H9 (cell line): ENCODE measurements at places on chromosomes 2 and 18. TPM values are rescaled to one million over a fixed set of nuclear protein-coding genes. Genes with fewer than 3 reads are reported as not detected.

CHRNG gene
- not detected in 2 replicates for total RNA-seq

SRD5A2 gene
- total RNA-seq, result not detected in 2 replicates

LIPG gene
- total RNA-seq, result 4.4 and 6.1 TPM in 2 replicates

UGT1A3 gene
- total RNA-seq, result not detected in 2 replicates

TBR1 gene
- total RNA-seq, result 0.24 TPM in 1 of 2 replicates, not detected in the other

ELAC1 gene
- 5.0 and 5.7 TPM in 2 replicates for total RNA-seq

SRBD1 gene
- total RNA-seq, result 18.3 TPM in 2 replicates

TWIST2 gene
- total RNA-seq, result 0.22 and 0.33 TPM in 2 replicates

HOXD10 gene
- total RNA-seq, result not detected in 2 replicates

DNA sequence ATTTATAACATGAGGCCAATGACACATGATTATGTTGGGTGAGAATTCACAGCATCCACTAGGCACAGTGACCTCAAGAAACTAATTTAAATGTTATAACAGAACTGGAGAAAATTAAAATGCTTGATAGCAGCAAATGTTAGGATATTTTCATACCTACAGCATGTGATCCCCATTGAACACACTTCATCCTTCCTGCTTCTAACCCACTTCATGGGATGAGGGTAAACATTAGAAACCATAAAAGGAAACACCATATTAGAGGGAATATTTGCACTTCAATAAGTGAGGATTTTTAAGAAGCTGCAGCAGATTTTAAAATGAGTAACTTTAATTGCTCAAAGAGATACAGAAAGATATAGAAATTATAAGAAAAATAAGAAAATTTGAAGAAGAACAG is 117.1 kb downstream of the FSHR start:
- no peak overlapping the region for H3K4me3 ChIP-seq
- no peaks in the 10 kb centered on the region for H3K36me3 ChIP-seq
- DNase-seq, result no peak

DNA sequence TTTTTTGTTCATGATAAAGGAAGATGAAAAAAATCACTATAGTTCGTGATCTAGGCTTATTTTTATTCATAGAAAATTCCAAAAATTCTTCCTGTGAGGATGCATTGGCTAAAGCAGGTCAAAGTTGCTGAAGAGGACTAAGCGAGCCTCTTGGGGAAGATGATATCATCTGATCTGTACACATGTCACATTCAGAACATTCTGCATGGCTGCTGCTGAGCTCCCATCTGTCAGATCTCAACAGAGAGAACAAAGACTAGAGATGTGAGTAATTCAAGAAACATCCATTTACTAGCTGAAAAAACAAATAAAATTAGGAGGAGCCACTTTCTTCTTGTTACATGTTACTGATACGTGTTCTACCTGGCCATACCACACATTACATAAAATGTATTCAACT is 518.6 kb upstream of the FSIP2 start:
- H3K27me3 ChIP-seq, result no peaks in the 10 kb centered on the region
- no peak overlapping the region for H3K27ac ChIP-seq
- H3K4me3 ChIP-seq, result no peak overlapping the region
- H3K4me1 ChIP-seq, result no peaks in the 10 kb centered on the region
- no peaks in the 10 kb centered on the region for H3K36me3 ChIP-seq

GRCh38 chr2:112840068-112840445 is 3.5 kb upstream of the IL1B start:
- H3K36me3 ChIP-seq, result no peaks in the 10 kb centered on the region
- DNase-seq, result no peak
- H3K27me3 ChIP-seq, result no peaks in the 10 kb centered on the region

DNA sequence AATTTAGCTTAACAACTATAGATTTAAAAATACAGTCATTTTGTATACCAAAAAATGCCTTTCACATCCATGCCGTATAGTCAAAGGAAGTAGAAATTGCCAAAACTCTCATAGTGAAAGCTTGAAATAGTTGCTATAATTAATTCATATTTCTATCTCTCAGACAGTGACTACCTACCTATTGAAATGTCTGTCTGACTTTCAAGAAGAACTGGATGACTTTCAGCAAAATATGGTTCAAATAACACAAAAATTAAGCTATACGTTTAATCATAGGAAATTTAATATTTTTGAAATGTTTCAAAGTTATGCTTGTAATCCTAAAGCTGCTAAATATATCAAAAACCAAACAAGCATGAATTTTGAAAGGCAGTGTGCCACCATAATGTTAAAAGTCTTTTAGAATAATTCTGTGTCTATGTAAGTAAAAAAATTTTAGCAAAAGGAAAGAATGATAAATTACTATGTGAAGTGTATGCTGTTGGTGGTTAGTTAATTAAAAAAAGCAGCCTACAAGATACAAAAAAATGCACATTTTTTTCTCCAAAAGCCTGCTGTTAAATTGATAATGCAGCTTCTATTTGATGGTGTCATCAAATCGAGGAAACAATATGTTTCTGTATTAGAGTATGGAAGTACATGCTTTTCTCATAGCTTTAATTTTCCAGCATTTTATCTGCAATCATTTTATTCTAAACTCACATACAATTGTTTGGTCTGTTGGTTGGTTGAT is 57.7 kb upstream of the ST6GAL2 start:
- H3K27me3 ChIP-seq, result no peaks in the 10 kb centered on the region
- no peaks in the 10 kb centered on the region for H3K4me1 ChIP-seq
- DNase-seq, result no peak
- H3K36me3 ChIP-seq, result 0 out of 2 replicates have a peak, but pooled peaks cover 2% of the 10 kb centered on the region

GRCh38 chr2:101152272-101153076 is 1.3 kb upstream of the TBC1D8 start:
- no peak overlapping the region for H3K27ac ChIP-seq
- H3K4me1 ChIP-seq, result peaks cover 3% of the 10 kb centered on the region; the same call in 1 of the 2 replicates
- H3K4me3 ChIP-seq, result peak overlapping the region; percentile 83
- no peaks in the 10 kb centered on the region for H3K36me3 ChIP-seq
- H3K27me3 ChIP-seq, result no peaks in the 10 kb centered on the region; the same call in 1 of the 2 replicates

DNA sequence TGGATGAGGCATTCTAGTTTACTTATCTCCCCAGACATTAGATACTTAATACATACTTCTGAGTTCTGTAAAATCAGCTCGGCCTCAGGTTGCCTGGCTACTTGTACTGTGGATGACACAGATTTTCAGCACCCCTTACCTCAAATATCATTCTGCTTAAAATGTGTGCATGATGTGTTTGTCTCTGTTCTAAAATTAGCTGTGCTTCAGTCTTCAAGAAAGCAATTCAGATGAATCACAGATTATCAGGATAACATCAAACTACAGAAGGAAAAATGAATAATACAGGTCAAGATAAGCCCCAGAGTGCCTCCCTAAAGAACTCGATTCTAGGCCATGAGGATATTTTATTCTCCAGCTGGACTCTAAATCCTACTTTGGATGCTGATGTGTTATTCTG is 21.3 kb upstream of the MAPRE2 start:
- no peak for DNase-seq
- H3K27ac ChIP-seq, result no peak overlapping the region
- no peaks in the 10 kb centered on the region for H3K36me3 ChIP-seq
- no peaks in the 10 kb centered on the region for H3K4me1 ChIP-seq

DNA sequence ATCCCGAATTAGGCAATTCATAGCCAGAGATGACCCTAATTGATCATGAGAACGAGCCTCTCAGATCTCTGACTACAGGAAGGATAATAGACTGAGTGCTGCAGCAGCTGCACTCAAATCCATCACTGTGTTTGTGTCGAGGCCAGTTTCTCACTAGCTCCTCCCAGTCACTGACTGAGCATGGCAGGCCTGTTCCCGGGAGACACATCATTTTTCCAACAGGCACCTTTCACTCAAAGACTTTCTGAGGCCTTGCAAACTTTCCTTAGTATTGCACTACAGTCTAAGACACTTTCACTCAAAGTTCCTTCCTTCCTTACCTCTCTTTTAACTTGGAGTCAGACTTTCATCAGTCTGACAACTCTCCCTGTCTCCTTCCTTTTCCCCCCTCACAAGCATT is 13.7 kb downstream of the SOS1 start:
- no peak for DNase-seq
- H3K36me3 ChIP-seq, result peaks cover 7% of the 10 kb centered on the region
- H3K4me3 ChIP-seq, result no peak overlapping the region
- no peak overlapping the region for H3K27ac ChIP-seq
- no peaks in the 10 kb centered on the region for H3K4me1 ChIP-seq

DNA sequence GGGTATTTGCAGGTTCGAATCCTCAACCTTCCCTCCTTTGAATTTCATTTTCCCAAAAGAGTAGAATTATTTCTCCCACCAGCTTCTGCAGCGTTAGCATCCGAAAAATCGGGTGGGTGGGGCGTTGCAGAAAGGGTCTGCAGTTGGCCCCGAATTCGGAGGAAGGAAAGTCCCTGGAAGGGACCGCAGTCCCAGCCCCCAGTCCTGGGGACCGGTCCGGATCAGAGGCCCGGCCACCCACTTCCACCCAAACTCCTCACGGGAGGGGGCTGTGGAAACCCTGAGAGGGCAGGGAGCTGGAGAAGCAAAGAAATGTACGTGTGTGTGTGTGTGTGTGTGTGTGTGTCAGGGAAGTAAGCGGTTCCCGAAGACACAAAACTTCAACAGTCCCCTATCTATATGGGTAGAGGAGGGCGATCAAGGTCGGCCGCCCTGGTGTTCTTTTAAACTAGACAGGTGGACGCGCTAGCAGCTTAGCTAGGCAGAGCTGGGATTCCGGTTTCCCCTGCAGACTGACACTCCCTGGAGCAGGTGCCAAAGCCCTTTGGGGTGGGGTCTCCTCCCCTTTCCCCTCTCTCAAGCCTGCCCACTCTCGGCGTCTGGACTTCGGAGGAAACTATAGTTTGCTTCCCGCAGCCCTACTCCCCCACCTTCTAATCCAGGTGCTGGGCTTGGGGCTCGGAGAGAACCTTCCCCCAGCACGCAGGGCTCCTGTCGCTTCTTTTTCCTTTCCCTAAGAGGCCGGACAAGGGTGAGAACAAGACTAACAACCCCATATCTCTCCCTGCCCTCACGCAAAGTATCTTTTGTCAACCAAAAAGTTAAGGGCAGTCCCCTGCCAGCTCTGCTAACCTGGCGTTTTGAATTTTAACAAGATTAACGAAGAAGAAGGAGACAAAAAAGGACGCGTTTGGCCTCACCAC is 4.8 kb upstream of the ONECUT2 start:
- peaks cover 60% of the 10 kb centered on the region for H3K27me3 ChIP-seq
- no peaks in the 10 kb centered on the region; the same call in 2 of the 3 replicates for H3K36me3 ChIP-seq
- H3K4me1 ChIP-seq, result 0 out of 2 replicates have a peak, but pooled peaks cover 2% of the 10 kb centered on the region
- H3K4me3 ChIP-seq, result peak overlapping the region; percentile 77
- peak; percentile 72 for DNase-seq
- H3K27ac ChIP-seq, result no peak overlapping the region

- H3K27me3 ChIP-seq, result no peaks in the 10 kb centered on the region
- no peak for DNase-seq
- H3K4me1 ChIP-seq, result no peaks in the 10 kb centered on the region; the same call in 1 of the 2 replicates
- H3K36me3 ChIP-seq, result no peaks in the 10 kb centered on the region; the same call in 1 of the 2 replicates
Measured at GRCh38 chr2:158692372-158693103, 102.6 kb upstream of the DAPL1 start.

- DNase-seq, result no peak
- H3K36me3 ChIP-seq, result no peaks in the 10 kb centered on the region
- H3K27me3 ChIP-seq, result no peaks in the 10 kb centered on the region
- H3K27ac ChIP-seq, result no peak overlapping the region
- no peaks in the 10 kb centered on the region for H3K4me1 ChIP-seq
Measured at GRCh38 chr2:202628646-202629198, 6.0 kb upstream of the FAM117B start.

GRCh38 chr2:17611036-17611435 is 70.5 kb downstream of the VSNL1 start:
- no peaks in the 10 kb centered on the region for H3K27me3 ChIP-seq
- H3K27ac ChIP-seq, result no peak overlapping the region

- no peaks in the 10 kb centered on the region for H3K36me3 ChIP-seq
- H3K4me3 ChIP-seq, result no peak overlapping the region
- peaks cover 6% of the 10 kb centered on the region; the same call in 1 of the 2 replicates for H3K4me1 ChIP-seq
- H3K27ac ChIP-seq, result no peak overlapping the region
- no peaks in the 10 kb centered on the region for H3K27me3 ChIP-seq
- DNase-seq, result no peak
Measured at GRCh38 chr2:144466637-144467036, 53.3 kb downstream of the ZEB2 start.

DNA sequence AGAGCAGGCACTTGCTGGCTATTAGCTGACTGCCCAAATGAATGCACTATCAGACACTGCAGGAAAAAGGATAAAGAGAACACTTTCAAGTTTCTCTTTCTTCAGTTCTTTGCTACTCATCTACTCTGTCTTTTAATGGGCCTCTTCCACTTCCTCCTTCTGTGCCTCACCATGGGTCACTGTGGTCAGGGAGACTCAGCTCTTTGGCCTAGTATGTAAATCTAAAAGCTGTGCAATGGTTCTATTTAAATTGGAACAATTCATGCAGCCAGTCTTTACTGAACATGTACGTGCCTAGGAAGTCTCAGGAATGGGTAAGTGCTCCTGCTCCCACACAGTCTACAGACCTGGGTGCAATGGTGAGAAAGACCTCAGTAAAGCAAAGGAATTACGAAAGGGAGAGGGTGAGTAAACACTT is 79.1 kb upstream of the DNMT3A start:
- H3K27ac ChIP-seq, result no peak overlapping the region
- DNase-seq, result no peak
- H3K36me3 ChIP-seq, result peaks cover 13% of the 10 kb centered on the region
- H3K27me3 ChIP-seq, result no peaks in the 10 kb centered on the region

GRCh38 chr2:63660060-63660459 is 71.3 kb downstream of the MDH1 start:
- H3K27ac ChIP-seq, result no peak overlapping the region
- peaks cover 3% of the 10 kb centered on the region; the same call in 1 of the 2 replicates for H3K36me3 ChIP-seq
- no peaks in the 10 kb centered on the region for H3K4me1 ChIP-seq
- no peaks in the 10 kb centered on the region for H3K27me3 ChIP-seq
- no peak for DNase-seq
- no peak overlapping the region for H3K4me3 ChIP-seq

GRCh38 chr2:107132070-107132469 is 246.1 kb upstream of the ST6GAL2 start:
- no peaks in the 10 kb centered on the region for H3K27me3 ChIP-seq
- H3K36me3 ChIP-seq, result no peaks in the 10 kb centered on the region
- H3K4me3 ChIP-seq, result no peak overlapping the region
- no peak for DNase-seq
- no peak overlapping the region for H3K27ac ChIP-seq

DNA sequence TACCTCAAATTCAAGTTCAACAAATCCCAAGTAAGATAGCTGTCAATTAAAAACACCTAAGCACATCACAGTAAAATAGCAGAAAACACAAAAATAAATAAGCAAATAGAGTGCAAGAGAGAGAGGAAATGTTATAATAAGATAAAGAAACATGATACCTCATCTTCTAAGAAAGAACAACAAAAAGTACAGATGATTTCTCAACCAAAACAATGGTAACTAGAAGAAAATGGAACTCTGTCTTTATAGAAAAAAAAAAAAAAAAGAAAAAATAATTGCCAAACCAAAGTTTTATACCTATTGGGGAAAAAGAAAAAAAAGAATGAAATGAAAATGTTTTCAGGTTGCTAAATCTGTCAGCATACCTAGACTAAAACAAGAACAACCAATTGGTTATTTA is 1253.5 kb upstream of the CDH2 start:
- no peak for DNase-seq
- no peak overlapping the region for H3K4me3 ChIP-seq
- no peak overlapping the region for H3K27ac ChIP-seq
- H3K27me3 ChIP-seq, result no peaks in the 10 kb centered on the region
- peaks cover 24% of the 10 kb centered on the region for H3K36me3 ChIP-seq
- no peaks in the 10 kb centered on the region for H3K4me1 ChIP-seq
